ENCODE measurements at places on chromosomes 7 and 10. TPM values are rescaled to one million over a fixed set of nuclear protein-coding genes. Genes with fewer than 3 reads are reported as not detected.

The TSPAN33 gene
- under 0.01 TPM for total RNA-seq

The RGR gene
- total RNA-seq = not detected

The RNF32 gene
- total RNA-seq = under 0.01 TPM

The ANXA7 gene
- total RNA-seq = 143 TPM

The ATRNL1 gene
- 1.4 TPM for total RNA-seq

The SEPTIN7 gene
- total RNA-seq = 191 TPM

The NXPH1 gene
- total RNA-seq = not detected

The IDI2 gene
- not detected for total RNA-seq

The WIPF3 gene
- under 0.01 TPM for total RNA-seq

The HTR5A gene
- total RNA-seq = not detected
